ENCODE measurements at places on chromosomes 5 and 9.

GRCh38 chr9:12884736-12885395, 110.0 kb downstream of the LURAP1L start:
- DNase-seq: no peak

DNA sequence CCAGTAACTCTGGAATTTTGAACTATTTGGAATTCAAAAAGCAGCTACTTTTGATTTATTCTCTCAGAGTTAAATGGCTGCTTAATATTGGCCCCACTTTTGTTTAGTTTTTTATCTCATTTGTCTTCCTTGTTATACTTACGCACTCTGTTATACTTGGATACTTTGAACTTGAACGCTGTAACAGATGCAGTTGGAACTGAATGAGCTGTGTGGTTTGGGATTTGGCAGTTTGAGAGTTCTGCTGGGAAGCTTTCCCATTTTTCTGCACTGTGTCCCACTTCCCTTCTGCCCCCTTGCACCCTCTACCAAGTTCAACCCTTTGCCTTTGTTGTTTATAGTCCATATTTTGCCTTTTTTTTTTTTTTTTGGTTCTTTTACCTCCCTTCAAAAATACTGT, 3.8 kb downstream of the RHOBTB3 start:
- no peak for DNase-seq

DNA sequence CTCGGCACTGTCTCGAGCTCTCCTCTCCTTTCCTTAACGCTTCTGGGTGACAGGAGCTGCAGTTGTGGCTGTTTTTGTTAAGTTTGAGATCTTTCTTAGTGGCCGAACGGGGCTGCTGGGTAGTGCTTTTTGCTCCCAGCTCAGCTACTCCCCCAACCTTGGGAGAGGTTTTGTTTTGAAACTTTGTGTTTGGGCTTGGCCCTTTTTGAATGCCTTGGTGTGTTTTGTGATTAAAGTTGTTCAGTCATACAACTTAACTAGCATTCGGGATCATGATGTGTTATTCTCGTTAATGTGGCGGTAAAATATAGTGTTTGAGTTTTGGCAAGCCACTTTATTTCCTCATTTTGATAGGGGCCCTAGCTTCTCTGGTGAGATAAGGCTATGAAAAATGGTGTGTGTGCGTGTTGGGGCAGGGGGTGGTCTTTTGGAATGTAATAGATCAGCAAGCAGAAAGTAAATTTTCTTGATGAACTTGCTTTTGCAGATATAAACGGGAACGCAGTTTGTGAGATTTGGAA, 1.1 kb downstream of the KDM3B start:
- DNase-seq: no peak

DNA sequence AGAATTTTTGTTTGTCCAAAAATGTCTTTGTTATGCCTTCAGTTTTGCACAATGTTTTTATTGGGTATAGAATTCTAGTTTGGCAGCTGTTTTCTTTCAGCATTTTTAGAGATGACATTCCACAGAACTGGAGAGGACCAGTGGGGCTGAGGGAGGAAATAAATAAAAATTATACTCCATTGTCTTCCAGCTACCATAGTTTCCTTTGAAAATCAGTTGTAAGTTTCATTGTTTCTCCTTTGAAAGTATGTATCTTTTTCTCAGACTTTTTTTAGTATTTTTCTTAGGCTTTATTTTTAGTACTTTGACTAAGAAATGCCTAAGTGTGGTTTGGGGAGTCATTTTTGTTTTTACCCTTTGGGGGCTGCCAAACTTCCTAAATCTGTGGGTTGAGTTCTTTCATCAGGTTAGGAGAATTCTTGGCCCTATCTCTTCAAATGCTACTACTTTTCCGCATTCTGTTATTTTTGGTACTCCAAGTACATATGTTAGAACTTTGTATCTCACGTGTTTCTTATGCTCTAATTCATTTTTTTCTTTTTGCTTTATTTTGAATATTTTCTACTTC, 15.2 kb upstream of the FBLL1 start:
- DNase-seq: no peak

- DNase-seq: no peak
Observed at GRCh38 chr5:165157219-165157618, 1651.8 kb downstream of the MAT2B start.

- no peak for DNase-seq
Observed at GRCh38 chr5:82339792-82340191, 61.6 kb upstream of the RPS23 start.

GRCh38 chr5:133106761-133107572, 55.2 kb downstream of the HSPA4 start:
- no peak for DNase-seq

DNA sequence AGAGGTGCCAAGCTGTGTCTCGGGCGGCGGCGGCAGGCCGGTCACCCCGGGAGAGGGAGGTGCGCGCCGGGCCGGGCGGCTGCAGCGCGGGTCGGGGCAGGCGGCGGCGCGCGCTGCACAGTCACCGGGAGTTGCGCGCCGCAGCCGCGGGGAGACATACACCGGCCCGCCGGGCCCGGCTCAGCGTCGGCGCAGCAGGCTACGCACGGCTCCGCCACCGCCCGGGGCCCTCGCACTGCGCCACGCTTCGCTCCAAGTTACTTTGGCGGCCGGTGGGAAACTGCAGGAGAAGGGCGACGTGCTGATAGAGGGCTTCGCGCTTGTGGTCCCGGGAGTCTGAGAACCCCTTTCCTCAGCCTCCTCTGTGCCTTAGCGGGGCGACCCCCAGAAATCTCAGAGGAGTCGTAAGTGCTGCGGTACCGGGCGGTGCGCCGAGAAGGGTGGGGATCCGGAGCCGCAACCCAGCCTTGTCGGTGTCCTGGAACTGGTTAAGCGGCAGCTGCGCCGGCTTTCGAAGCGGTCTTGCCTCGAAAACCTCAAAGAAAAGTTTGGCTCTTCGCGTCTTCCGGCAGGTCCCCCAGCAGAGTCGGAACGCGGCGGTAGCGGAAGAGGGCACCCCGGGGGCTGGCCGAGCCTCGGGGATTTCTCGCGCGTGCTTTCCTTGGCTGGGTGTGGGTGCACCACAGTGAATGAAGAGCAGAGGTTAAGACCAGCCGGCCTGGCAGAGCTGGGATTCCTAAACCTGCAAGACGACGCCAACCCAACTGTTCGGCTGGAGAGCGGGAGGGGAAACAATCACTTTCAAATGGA, at the start of gene EFNA5:
Gene EFNA5, minus strand, starts transcription at position 6 of the 810 bp plus-strand sequence.
- DNase-seq: no peak

DNA sequence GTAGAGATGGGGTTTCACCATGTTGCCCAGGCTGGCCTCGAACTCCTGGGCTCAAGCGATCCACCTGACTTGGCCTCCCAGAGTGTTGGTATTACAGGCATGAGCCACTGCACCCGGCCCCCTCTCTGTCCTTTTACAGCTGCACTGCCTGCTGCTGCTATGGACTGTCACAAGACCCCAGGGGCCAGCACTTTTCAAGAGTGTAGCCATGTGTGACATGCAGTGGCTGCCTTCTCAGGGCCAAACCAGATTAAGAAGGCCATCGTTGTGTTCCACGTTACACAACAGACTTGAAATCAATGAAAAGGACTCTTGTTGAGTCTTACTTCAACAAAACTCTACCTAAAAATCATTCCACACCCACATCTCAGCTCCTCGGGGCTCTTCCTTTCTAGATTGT, 78.9 kb upstream of the ICE1 start:
- DNase-seq: no peak

GRCh38 chr5:45113726-45114125, 305.0 kb downstream of the MRPS30 start:
- no peak for DNase-seq

DNA sequence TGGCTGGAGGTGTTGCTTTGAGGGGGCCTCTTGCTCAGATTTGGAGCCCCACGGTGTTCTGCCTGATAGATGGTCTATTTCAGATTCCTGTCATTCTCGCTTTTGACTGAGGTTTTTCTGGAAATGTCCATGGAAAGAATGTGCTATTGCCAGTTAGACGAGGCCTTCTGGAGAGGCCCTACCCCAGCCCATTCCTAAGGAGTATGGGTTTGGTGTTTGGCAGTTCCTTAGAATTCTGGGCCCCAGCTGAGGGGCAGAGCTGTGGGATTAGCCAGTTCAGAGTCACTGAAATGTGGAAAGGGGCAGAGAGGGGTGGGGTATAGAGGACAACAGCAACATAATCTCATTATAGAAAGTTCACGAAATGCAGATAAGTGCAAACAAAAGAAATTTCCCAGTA, 50.5 kb downstream of the GALNT10 start:
- no peak for DNase-seq

DNA sequence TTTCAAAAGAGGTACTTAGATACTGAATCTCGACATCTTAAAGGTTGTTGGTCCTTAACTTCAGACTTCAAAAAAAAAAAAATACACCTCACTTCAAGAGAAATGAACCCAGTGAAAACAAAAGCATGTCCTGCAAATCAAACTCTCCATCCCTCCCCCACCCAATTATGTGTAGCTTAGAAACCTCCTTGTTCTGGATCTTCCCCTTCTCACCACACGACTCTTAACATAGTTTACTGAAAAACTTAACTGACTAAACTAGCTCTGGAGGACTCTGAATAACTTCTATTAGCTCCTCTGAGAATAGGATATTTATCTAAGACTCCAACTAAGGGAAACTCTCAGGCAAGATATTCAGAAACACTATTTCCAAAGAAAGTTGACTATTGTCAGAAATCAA, 48.7 kb upstream of the HK3 start:
- DNase-seq: no peak

DNA sequence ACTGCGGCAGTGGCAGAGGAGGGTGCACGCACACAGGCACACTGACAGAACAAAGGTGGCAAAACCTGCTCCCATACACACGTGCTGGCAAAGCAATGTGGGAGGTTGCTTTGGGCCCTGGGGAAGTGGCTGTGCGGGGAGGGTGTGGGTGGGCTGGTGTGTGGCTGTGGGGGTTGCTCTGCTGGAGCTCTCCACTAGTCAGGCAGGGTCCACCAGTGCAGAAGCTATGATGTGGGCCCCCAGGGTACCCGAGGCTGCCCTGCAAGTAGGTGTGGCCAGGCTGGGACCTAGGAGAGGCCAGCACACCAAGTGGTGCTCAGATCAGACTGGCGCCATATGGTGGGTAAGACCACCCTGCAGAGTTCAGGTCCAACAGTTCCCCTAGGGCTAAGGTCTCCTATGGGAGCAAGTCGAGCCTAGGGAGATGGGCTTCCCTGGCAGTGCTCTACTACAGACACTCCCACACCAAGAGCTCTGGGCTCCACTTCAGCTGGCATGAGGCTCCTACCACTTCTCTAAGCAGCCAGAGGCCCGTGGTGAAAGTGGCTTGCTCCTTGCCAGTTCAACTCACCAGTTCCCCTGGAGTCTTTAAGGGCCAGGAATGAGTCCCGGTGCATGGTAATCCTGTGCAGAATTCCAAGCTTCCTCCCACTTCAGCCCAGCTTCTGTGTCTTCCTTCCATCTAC, 46.2 kb upstream of the IFNE start:
- no peak for DNase-seq

GRCh38 chr9:87648606-87649005, 77.3 kb upstream of the CTSL start:
- no peak for DNase-seq

GRCh38 chr9:132366481-132366880, 11.7 kb upstream of the SETX start:
- no peak for DNase-seq

DNA sequence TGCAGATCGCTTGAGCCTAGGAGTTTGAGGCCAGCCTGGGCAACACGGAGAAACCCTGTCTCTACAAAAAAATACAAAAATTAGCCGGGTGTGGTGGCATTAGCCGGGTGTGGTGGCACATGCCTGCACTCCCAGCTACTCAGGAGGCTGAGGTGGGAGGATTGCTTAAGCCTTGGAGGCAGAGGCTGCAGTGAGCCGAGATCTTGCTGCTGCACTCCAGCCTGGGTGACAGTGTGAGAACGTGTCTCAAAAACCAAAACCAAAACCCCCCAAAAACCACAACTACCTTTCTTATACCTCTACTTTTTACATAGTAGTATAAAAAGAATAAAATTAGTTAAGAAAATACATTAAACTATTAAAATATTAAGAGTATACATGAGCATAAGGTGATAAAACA, 121.2 kb downstream of the RAPGEF6 start:
- no peak for DNase-seq

GRCh38 chr5:125409234-125409860, 662.9 kb upstream of the ZNF608 start:
- DNase-seq: no peak

DNA sequence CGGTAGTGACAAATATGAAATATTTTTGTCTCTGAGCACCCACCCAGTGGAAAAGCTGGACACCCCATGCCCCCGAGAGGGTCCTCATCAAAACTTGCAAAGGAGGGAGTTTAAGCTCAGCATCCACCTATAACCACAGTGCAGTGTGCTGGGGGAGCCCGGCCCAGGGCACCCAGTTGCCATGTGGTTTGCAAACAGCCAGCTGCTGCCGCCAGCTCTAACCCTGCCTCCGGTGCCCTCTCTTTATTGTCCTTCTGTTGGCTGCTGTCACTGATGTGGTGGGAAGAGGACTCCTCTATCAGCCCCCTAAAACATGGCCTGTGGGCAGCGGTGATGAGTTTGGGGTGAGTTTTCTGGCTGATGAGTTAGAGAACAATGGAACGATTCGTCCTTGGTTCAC, 160.9 kb upstream of the MVB12B start:
- DNase-seq: no peak

- no peak for DNase-seq
Observed at GRCh38 chr5:10736354-10736753, 24.7 kb downstream of the DAP start.

DNA sequence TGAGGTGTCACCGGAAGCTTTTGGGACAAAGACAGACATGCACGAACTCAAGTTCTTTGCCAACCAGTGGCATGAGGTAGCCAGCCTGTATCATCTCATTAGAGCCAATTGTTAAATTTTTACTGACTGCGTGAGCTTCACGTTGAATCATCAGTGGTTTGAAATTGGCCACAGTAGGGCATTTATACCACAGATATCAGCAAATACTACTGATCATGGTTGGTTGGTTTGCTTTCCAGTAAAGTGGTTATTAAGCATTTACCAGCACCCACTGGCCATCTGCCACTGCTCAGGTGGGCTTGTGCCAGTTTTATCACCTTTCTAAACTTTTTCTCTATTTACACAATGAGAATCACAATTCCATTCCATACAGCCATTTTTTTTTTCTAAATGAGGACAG, 28.4 kb upstream of the SHC3 start:
- no peak for DNase-seq

DNA sequence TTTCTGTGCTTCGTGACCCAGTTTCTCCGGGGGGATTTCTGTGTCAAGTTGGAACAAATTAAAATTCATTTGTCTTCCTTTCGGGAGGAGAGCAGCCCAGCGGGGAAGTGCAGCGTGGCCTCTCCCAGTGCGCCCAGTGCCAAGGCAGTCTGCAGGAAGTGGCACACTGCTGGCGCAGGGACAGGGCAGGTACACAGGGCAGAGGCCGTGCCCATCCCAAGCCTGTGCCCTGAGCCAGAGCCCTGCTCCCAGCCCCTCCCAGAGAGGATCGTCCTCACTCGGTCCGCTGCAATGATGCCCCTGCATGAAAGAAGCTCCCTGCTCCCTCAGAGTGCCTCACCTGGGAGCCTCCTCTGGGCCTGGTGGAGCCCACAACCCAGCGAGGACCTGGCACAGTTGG, 82.4 kb upstream of the PPP1R26 start:
- DNase-seq: no peak

DNA sequence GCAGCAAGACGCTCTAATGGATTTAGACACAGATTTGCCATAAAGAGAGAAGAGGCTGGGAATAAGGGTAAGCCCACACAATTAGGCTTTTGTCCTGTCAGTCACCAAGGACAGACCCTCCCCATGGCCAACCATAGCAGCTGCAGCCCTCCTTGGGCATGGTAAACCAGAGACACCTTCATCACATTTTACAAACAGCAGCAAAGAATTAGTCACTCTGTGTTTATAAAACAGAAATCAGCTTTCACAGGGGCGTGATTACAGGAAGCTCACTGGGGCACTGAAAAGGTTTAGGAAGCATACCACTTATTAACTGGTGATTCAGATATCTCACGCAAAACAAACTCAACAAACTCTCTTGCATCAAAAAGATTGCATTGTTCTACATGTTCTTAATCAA, 37.3 kb upstream of the ZNF622 start:
- DNase-seq: no peak

Data from activated T-cell treated with anti-CD3 and anti-CD28 coated beads for 1 hour (primary cell).